Right renal pelvis (tissue), 4 donors: ENCODE measurements at places on chromosomes 6 and 20.

DNA sequence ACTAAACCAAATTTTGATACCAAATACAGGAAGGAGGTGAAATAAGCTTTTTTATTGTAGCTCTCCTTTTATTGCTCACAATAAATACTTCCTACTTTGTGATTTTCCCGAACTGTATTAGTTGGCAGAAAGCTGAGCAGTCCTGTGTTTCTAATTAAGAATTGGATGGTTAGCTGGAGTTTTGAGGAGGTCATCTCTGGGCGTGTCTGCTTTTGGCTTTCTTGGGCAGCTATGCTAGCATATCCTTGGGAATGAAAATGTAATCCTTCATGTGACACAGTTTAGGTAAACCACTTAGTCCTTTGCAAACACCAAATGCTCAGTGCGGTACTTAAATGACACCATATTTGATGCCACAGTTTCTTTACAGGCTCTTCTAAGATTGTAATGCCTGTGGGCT, 67.5 kb downstream of the MTHFD1L start:
- no peak for DNase-seq

GRCh38 chr6:76852776-76853175, 610.5 kb downstream of the HTR1B start:
- no peak for DNase-seq

GRCh38 chr20:58585753-58586540, 65.1 kb upstream of the STX16 start:
- no peak for DNase-seq

DNA sequence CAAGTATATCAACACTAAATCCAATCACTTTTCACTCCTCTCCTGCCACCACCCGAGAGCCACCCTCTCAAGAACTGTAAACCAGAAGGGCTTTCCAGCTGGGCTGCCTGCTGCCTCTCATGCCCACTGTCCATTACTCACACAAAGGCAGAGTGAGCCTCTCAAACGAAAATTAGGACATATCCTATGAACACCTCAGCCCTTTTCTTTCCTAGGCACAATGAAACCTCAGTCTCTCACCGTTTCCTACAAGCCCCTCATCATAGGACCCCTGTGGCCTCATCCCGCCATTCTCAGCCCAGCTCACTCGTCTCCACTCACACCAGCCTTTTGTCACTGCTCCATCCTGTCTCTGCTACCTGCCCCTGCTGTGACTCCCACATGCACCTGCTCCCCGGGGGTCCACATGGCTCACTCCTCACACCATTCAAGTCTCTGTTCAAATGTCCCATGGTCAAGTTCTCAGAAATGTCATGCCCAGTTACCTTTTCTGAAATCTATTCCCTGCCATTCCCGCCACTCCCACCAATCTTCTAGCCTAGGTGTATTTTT, 7.4 kb downstream of the HLA-F start:
- DNase-seq = no peak

DNA sequence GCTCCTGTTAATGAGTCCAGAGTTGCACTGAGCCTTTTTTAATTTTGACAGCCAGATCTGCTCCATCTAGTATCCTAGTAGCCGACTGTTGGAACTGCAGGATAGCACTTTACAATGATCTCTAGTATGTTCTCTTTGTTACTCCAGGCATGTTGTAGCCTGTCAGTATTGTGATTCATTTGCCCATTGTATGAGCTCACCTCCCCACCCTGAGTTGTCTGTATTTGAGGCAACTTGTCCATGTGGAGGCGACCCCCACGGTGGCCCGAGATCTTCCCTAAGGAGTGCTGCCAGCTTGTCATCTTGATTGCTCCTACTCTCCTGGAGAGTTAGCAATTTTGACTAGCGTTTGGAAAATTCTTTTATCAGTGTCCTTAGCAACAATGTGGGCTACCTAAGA, 67.2 kb downstream of the DHX35 start:
- no peak for DNase-seq

- DNase-seq = no peak
Measured at GRCh38 chr20:62533591-62534495, 58.0 kb upstream of the GATA5 start.

DNA sequence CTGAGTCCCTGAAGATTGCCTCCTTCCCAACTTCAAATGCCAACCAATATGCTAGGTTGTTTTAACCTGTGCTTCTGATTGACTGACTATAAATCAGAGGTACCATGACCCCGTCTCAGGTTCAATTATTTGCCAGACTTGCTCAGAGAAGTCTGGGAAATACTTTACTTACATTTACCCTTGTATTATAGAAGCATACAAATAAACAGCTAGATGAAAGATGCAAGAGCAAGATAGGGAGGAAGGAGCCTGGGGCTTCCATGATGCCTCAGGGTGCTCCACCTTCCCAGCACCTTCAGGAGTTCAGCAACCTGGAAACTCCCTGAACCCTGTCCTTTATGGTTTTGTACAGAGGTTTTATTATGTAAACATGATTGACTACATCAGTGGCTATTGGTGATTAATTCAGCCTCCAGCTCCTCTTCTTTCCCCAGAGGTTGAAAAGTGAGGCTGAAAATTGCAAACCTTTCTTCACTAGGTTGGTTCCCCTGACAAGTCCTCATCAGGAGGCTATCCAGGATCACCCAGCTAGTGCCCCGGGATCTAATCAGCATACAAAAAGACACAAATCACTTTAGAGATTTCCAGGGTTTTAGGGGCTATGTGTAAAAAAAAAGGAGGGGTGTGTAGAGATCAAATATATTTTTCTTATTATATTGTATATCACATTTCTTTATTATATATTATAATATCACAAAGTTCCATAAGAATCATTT, 547.7 kb downstream of the EPM2A start:
- DNase-seq = no peak

DNA sequence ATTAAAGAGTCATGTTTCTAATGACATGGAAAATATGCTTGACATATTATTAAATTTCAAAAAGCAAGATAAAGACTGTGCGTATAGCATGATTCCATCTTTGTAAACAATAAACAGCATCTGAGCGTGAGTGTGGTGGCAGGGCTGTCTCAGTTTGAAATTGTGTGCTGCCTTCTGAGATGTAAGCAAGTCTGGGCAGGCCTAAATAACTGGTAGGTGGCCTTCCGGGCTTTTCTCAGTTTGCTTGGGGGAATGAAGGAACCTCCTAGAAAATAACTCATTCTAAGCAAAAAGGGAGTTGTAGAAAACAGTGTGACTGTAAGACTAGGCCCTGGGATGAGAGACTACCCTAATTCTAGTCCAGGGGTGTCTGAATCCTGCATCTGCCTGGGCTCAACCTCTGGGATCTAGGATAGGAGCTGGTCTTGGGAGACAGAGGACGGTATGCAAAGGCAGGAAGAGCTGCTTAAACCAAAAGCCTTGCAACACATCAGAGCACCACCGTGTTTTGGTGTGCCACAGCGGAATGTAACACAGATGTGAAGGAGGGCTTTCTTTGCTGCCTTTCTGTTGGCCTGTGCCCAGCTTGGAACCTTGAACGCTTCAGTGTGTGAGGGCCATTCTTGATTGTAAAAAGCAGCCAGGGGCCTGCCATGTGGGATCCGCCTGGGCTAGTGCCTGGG, 63.5 kb upstream of the L3MBTL3 start:
- no peak for DNase-seq

GRCh38 chr20:41609474-41609873, 8.7 kb downstream of the CHD6 start:
- no peak for DNase-seq

DNA sequence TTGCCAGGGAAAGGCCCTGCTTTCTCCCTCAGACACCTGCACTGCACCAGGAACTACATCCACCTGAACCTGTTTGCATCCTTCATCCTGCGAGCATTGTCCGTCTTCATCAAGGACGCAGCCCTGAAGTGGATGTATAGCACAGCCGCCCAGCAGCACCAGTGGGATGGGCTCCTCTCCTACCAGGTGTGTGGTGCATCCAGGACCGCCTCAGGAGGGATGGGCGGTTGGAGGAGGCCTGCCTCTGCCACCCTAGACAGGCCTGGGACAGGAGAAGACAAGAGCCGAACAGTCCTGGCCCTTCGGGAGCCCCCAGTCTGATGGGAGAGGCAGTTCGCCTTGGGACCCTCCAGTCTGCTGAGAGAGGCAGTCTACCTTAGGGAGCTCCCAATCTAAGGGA, 24.2 kb downstream of the GLP1R start:
- no peak for DNase-seq

- DNase-seq = no peak
Measured at GRCh38 chr6:170038251-170038650, 252.6 kb downstream of the DLL1 start.

DNA sequence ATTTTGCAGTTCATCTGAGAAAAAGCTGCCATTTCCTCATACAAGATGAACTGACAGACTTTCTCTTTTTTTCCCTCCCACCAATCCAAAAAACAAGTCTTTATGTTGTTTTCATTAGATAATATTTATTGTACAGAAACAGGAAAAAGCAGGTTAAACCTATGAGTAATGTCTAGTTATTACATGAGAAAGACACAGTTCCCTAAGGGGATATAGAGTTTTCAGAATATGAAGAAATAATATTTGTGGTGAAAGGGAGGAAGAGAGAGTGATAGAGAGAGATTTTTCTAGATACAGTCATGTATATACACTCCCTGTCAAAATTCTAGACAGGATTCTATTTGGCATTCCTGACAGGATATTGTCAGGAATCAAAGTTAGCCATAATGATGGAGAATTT, 392.4 kb downstream of the BMP2 start:
- no peak for DNase-seq

DNA sequence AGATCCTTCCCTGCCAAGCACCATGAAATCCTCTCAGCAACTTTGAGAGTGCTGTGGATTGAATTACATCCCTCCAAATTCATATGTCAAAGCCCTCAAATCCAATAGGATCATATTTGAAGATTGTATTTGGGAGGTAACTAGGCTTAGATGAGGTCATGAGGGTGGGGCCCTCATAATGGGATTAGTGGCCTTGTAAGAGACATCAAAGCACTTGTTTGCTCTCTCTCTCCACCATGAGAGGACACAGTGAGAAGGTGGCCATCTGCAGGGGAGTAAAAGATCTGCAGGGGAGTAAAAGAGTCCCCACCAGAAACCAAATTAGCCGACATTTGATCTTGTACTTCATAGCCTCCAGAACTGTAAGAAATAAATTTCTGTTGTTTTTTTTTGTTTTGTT, 298.2 kb downstream of the SAMD5 start:
- DNase-seq = no peak

DNA sequence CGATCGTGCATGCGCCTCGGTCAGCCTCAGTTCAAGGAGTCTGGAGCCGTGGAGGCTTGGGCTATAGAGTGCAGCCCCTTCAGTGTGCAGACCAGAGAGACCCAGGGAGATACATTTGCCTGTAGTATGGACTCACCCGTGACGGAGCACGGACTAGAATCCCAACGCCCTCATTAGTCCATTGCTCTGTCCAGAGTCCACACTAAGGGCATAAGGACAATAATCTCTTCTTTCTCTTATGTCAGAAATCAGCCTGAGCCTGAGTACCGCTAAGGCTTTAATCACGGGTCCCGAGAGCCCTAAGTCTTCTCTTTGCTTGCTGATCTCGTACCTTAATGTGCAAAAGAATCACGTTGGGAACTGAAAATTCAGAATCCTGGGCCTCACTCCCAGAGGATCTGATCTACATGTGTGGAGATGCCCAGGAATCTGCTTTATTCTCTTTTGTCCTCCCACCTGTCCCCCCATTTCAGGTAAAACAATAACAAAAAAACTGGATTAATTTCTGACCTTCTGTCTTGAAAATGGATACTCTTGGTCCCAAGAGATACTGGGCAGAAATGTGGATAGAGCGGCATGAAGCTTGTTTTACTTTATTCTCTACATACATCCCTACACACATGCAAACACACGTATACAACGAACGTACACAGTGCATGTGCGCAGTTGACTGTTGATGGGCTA, 671 bp downstream of the BPHL start:
- DNase-seq = peak; percentile 38

- no peak for DNase-seq
Measured at GRCh38 chr6:14241255-14242070, 123.9 kb downstream of the CD83 start.

GRCh38 chr20:62212299-62212698, 7.8 kb downstream of the HRH3 start:
- no peak for DNase-seq

- no peak for DNase-seq
Measured at GRCh38 chr6:107361753-107362604, 97.4 kb downstream of the PDSS2 start.

DNA sequence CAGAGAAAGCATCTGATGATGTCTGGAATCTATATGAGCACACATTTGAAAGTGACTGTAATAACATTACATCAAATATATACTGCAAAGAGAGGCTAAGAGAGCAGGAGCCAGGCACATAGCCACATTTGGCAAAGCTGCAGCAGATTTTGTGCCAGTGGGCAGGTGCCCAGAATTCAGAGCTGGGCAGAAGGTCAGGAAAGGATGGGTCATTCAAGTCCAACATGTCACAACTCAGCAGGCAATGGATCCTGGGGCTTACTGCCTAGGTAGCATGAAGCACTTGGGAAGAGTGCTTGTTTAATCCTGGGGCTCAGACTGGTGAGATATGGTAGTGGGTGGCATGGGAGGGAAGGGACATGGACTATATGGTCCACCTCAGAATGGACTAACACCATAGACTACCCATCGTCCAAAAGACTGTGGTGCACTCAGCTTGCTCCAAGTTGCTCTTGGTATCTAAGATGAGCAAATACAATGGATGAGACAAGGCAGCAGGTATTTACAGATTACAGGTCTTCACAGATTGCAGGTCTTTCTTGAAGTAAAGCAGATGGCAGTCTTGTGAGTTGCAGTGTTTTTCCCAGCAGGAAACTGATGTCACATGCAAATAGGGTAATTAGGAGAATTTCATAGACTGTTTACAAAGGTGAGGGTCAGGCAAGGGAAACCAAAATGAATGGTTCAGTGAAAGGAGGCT, 31.2 kb upstream of the SHLD1 start:
- DNase-seq = no peak

- DNase-seq = no peak
Measured at GRCh38 chr6:83176246-83176645, 16.8 kb downstream of the PGM3 start.

GRCh38 chr6:70351461-70351860, 48.6 kb upstream of the COL9A1 start:
- DNase-seq = no peak

DNA sequence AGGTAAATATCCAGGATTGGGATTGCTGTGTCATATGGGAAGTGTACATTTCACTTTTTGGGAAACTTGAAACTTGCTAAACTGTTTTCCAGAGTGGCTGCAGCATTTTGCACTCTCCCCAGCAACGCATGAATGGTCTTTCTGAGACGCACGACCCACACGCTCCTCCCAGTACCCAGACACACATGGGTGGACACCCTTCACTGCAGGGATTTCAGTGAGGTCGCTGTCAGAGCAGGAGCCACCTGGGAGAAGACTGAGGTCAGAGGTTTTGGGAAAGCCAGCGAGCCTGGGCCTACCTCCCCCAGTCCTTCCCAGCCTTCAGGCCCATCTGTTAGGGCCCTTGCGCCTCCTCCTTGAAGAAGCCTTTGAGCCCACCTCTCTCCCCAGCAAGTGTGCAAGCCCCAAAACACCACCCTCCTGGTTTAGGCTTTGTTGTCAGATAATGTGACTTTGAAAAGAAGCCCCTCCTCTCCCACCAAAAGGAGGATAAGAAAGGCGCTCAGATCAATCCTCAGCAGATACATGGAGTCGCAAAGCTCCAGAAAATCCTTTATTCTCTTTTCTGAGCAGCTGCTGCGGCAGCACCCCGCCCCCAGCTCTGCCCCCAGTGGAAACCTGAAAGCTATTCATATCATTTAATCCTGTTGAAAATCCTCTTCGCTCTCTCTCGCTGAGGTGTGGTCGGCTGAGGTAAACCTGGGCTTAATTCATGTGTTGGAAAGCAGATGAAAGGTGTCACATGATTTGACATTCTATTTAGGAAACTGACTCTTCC, 12.7 kb upstream of the JAG1 start:
- no peak for DNase-seq

- no peak for DNase-seq
Measured at GRCh38 chr6:36834576-36835341, 4.5 kb downstream of the CPNE5 start.
